ENCODE measurements at places on chromosomes 2 and 18.

- DNase-seq: no peak
Measured at GRCh38 chr2:207676827-207677354, 34.5 kb upstream of the CCNYL1 start.

DNA sequence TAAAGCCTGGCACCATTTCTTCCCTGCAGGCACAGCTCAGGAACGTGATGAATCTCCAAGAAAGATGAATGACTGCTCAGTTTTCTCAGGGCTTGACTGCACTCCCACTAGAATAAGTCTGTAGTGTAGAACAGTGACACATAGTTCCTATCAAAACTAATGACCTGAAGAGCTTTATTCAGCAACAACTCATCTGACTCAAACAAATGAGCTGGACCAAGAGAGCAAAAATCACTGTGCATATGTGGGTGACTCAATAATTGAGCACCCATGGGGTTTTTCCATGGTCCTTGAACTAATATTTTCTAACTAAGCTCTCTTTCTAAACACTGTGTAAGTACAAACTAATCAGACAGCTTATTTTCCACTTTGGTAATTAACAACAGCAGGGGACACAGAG, 61.1 kb upstream of the XDH start:
- DNase-seq: no peak

DNA sequence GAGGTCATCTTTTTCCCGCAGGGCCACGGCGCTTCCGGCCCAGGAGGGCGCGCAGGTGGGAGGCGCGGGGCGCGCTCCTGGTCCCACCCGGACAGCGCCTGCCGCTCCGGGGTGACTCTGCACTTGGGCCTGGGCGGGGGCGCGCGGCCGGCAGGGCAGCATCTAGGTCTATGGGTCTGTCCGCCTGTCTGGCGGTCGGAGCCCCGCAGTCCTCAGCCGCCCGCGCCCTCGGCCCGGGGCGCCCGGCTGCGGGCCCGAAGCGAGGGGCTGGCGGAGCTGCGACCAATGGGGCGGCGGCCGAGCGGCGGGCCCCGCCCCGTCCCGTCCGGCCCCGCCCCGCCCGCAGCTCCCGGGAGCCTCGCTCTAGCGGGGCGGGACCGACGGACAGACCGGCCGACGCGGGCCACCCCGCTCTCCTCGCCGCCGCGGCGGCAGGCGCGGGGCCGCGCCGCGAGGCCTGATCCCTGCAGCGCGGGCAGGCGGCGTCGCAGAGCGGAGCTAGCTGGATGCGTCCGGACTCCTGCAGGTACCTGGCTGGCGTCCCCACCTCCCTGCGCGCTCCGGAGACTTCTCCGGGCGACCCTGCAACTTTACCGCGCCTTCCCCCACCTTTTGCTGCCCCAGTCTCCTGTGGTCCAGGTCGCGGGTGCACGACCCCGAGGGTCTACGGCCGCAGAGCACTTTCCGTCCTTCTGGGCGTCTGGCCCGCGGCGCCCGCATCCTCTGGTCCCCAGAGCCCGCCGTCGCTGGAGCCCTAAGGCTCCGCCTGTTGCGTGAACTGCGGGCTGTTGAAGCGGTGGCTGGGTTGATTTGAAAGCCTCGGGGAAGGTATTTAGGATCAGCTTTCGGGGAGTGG, at the start of gene KCNS3:
Gene KCNS3, plus strand, starts transcription at position 387 of the 856 bp plus-strand sequence. CDS start 52,342 bp downstream, outside the sequence.
- DNase-seq: peak; percentile 47

GRCh38 chr2:7427293-7428060, 510.3 kb downstream of the RNF144A start:
- no peak for DNase-seq

DNA sequence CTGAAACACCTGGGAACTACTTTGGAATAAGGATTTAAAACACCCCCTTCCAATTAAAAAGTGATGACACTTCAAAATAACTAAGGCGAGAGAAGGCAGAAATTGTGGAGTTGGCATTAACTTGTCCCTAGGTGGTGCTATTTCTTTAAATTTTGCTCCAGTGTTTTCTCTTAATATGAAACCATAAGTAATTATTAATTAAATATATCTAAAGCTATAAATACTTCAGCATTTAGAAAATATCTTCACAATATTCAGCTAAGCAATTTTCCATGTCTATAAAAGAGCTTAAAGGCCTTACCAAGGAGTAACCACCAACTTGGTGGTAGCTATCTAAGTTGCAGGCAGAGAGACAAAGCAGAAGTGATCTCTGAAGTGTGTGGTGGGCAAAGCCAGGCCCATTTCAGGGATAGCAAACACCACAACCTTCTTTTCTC, 186.8 kb upstream of the PGAP1 start:
- DNase-seq: no peak

DNA sequence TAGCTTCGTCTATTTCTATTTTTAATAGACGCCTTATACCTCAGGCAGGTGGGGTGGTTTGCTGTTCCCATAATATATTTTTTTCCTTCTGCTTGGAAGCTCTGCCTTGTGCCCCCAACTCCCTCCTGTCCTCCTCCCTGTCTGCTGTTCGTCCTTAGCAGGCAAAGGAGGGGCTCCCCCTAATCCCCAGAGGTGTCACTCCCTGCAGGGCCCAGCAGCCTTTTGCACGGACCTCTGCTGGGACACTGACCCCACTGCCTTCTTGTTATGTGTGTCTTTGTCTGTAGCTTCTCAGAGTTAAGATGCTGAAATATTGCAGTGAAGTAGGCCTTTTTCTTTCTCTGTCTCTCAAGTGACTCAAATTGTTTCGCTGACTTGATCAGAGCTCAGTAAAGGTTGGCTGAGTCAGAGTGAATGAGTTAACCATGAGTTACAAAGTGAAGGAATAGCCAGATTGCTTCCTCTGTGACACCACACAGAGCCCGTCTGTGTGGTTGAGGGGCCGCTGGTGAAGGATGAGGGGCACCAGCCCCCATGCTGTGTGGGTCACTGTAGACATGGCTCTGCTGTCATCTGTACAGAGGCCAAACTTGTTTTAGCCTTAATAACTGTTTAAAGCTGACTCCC, 47.7 kb downstream of the PRKCE start:
- DNase-seq: no peak

DNA sequence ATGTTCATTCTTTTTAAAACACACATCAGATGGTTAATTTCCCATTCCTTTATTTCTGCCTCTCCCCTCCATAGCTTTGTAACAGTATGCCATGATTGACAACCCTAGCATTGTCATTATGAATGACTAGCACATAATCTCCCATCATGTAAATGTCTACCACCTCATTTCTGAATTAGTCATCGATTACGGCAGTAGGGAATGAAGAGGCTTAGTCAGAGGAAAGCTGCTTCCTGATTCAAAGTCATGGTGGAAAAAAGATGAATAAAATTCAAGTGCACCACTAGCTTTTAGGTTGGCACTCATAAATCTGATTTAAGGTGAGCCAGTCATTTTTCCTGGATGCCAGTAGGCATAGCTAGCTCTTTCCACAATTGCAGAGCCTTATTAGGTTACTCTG, 19.1 kb upstream of the ACMSD start:
- DNase-seq: no peak

DNA sequence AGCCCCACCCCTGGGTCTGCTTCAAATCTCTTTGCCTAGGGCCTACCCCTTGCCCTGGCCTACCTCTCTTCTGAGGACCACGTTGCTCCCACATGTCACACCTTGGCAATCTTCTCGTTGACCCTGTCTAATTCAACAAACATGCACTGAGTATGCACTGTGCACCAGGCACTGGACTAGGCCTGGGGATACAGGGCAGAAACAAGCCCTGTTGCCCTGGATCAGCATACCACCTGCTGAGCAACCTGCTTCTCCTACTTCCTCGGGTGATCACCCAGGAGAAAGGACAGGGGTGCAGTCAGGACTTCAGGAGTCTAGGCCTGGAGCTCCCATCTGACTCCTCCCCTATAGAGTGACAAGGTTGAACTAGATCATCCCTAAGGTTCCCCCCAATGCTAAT, 9.7 kb downstream of the WNT10A start:
- no peak for DNase-seq

DNA sequence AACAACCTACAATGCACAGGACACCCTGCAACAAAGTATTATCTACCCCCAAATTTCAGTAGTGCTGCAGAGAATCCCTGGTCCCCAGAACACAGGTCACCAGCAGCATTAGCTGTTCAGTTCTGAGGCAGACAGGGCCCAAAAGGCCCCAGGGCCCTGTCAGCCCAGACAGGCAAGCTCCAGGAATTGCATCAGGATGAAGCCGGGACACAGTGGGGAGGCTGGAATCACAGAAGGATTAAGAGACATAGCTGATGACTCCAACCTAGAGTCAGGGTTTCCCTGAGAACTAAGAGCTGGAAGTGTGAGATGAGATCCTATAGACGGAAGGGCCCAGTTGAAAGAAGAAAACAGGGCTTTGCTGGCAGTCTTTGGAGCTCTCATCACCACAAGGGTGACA, 148.1 kb downstream of the GALNT14 start:
- DNase-seq: no peak
